Iris pigment epithelial cell (primary cell): ENCODE measurements at places on chromosomes 12 and 14.

GRCh38 chr12:111322336-111323250 lies 46.3 kb downstream of the PHETA1 start:
- DNase-seq: no peak

DNA sequence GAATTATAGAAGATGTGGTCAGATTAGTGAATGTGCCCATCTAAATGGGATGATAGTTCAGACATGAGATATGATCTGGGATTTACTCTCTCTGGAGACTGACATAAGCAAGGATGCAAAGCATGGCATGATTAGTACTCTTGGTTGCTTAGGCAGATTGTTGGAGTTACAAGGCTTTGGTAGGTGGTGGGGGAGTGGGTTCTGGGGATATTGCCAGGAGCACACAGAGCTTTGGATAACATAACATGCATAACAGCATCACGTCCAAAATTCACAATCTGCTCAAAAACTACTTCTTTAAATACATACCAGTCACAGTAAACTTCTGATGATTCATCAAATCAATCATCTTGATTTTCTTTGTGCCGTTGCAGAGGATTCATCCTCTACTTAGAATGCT lies 287.4 kb downstream of the ACSS3 start:
- no peak for DNase-seq

DNA sequence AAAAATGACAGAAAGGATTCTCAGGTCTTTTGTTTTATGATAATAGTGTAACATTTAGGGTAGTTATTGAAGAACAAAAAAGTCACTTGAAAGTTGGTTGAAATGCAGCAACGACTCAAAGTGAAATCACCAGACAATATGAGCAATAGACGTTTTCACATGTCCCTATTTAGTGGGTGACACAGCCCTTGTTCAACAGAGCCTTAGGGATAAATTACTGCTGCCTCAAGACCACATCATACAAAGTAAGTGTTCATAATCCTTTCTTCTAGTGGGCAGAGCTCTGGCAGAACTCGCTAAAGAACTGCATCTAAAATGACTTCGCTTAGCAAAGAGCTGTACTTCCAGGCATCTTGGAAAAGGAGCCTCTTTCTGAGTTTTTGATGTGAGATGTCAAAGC lies 128.5 kb upstream of the LMNTD1 start:
- no peak for DNase-seq

GRCh38 chr12:120109570-120110267 lies 6.8 kb downstream of the RAB35 start:
- DNase-seq: no peak

DNA sequence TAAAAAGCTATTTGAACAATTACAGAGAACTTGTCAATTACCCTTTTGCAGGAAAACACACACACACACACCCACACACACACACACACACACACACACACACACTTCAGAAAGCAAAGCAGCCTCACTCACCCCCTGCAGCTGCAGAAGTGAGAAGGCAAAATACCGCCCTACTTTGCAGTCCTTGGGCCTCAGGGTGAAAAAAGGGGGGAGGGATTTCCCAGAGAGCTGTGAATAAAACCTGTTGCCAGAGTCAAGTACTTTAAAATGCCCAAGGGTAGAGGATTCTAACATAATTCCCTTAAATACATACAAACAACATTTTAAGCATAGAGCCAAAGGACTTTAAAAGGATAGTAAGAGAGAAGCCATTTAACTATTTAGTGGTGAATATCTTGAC lies 285.9 kb downstream of the MDGA2 start:
- DNase-seq: no peak

DNA sequence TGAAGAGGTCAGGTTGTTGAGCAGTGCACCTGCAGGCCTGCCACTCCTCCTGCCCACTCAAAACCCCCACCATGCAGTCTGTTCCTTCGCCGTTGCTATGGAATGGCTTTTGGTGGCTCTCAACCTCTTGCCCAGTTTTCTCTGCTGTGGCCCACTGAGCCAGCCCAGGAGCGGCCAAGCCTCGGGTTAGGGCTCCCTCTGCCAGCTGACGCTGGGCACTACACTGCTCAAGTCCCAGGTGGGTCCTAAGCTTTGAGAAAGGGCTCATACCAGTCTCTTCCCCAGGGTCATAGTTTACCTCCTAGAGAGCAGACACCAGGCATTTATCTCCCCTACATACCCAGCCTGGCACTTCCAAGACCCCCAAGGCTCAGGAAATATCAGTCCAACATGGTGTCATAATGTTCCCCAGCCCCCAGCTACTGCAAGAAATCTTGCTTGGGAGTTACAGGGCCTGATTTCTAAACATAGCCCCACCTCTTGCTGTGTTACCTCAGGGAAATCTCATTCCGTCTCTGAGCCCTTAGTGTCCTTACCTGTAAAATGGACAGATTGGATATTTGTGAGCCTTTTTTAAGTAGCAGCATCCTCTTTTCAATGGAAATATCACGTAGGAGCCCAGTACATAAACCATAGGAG lies 59.4 kb downstream of the TSPAN11 start:
- peak; percentile 53 for DNase-seq

- no peak for DNase-seq
Observed at GRCh38 chr14:91032248-91032647, 28.2 kb downstream of the RPS6KA5 start.

DNA sequence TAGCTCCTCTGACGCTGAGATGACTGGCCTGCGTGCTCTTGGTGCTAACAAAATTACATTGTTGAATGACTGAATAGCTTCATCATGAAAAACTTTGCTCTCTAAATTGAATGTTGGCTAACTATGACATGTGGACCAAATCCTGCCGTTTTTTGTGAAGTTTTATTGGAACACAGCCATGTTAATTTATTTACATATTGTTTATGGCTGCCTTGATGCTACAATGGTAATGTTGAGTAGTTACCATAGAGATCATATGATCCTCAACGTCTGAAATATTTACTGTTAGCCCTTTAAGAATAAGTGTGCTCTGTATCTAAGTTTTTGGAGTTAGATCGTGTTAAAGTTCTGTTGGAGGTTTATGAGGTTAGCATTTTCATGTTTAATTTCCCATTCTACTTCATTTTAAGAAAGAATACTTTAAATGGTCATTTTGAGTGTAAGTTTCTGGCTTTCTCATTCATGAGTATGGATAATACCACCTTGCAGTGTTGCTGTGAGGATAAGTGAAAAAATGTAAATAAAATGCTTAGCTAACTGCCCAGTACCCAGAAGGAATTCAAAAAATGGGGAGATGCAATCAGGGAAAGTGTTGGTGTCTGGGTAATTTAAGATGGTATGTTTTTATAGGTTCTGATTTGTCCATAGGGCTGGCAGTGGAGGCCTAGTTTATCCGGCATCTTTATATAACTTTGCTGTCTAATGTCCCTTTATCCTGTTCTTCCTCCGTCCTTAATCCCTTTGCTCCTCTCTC lies 35.3 kb downstream of the NUBPL start:
- DNase-seq: peak; percentile 39

DNA sequence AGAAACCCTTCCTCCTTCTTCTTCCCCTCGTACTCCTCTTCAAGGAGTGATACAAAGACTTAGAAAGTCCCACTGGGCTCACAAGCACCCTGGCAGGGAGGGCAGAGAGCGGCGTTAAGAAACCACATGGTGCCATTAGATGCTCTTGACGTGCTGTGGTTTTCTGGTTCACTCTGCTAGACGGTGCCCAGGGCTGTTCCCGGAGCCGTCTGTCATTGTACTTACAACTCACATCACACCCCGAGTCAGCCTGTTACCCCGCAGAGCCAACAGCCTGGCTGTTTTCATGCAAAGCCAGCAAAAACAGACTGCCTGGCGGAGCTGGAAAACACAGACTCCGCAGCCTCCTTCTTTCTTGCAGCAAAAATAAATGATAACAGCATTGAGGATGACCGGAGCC lies 232.6 kb upstream of the TBX3 start:
- no peak for DNase-seq
